ENCODE measurements at places on chromosomes 5 and 9.

DNA sequence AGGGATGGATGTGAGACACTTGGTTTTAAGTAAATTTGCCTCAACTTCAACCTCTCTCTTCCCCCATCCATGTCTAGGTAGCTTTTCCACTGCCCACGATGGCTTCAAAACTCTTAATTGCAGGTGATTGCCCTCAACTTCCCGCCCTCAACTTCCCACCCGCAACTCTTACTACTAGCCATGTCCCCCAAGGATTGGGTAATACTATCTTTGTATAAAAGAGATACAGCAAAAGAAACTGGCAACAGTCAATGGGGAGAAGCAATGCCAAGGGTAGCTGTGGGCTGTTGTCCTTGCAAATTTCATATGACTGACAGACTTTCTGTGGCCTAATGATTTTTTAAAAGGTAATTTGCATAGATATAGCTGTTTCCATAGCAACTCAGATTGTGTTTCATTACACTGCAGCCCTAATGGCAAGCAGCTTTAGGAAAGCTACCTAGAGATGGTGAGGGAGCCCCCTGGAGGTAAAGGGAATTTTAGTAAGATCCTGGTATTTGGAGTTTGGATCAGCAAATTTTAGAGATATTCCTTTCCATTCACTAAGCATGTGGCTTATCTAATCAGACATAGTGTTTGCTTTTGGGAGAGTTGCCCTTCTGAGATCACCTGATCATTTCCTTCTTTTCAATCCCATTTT lies 421.5 kb upstream of the DAP start:
- DNase-seq: no peak

GRCh38 chr5:128876569-128877382 lies 88.5 kb upstream of the SLC27A6 start:
- no peak for DNase-seq

DNA sequence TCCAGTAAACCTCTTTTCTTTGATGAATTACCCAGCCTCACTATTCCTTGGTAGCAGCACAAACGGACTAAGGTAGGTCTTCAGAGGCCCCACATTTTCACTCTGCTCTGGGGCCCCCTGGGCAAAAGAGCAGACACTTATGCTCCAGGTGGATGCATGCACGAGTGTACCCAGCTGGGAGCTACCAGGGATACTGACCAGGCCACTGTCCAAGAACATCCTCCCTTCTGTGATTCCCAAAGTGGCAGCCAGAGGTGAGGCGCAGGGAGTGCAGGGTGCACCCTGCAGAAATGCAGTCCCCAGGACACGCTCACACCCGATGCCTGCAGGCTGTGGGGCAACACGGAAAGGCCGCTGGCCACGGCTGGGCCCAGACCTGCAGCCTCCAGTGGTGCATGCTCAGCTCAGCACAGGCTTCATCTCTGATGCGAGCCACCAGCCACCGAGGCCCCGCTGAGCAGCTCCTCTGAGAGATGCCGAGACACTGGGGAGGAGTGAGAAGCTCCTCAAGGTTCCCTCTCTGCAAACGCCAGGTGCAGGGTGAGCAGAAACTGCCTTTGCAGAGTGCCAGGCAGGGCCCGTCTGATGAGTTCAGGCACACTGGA lies 48.1 kb upstream of the OLFM1 start:
- no peak for DNase-seq

DNA sequence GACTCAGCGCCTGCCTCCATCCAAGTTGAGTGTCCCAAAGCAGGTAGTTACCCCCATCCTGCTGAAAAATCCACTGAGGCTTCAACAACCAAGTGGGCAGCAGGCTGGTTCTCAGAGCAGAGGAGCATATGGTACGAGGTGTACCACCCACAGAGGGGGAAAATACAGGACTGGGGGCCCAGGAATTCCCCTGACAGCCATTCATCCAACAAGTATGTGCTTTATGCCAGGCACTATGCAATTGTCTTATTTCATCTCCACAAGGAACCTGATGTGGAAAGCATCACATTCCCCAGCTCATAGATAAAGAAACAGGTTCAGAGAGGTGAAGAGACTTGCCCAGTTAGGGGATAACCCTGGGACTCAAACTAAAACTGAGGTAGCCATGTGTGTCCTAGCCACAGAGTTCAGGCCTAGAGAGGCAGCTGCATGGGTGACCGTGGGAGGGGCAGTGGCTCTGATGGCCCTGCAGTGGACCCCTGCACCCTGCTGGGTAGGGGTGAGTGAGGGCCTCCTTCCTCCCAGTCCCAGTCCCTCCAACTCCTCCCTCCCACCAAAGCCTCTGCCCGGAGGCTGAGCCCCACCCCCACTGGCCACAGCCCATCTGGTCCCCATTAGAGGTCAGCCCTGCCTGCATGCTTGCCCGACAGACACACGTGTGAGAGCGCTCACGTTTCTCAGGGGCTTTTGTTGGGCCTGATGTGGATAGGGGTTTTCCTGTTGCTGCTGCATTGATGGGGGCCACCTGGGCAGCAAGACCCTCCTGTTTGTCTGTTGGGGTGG lies 11.5 kb downstream of the PDLIM4 start:
- DNase-seq: no peak

- DNase-seq: no peak
Observed at GRCh38 chr5:77669677-77670076, 31.2 kb upstream of the OTP start.

DNA sequence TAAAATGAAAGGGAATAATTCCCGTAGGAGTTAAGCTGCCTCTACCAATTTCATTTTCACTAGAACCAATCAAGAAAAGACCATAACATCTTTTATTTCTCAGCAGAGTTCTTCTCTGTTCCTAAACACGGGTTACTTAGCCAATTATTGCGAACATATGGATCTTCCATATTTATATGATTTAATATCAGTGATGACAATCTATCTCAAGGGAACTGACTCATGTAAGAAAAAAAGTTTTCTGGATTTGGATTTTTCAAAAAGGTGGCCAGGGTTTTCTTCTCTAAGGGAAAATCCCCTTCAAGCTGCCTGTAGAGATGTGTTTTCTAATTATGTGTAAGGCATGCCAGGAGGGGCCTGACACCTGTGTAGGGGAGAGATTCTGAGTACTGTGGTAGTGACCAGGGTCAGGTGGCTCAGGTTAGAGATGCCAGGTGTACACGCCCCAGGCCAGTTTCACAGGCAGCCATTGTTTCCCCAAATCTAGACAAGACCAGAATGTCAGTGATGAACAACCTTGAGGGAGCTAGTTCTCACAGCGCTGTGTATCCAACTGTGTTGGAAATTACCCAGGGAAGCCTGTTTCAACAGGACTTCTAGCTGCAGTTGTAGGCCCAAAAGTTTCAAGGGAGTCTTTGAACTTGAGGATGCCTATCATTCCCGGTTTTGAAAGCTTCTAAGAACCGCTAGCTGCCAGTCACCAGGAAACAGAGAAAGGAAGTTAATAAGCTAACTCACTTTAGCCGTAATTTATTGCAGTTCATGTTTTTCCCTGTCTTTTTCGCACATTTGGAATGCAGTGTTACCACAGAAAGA lies 572.5 kb upstream of the RGMB start:
- no peak for DNase-seq

DNA sequence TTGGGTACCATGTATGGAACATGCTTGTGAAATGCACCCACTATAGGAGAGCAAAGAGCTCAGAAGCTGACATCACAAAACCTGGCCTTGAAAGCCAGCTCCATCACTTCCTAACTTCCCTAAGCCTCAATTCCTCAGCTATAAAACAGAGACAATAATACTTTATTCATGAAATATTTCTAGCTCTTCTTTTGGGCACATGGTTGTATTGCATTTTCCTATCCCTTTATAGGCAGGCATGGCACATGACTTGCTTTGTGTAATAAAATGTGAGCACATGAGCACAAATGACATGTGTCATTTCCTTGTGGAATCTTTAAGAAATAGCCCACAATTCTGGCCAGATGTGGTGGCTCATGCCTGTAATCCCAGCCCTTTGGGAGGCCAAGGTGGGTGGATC lies 18.5 kb downstream of the ZNF366 start:
- no peak for DNase-seq

DNA sequence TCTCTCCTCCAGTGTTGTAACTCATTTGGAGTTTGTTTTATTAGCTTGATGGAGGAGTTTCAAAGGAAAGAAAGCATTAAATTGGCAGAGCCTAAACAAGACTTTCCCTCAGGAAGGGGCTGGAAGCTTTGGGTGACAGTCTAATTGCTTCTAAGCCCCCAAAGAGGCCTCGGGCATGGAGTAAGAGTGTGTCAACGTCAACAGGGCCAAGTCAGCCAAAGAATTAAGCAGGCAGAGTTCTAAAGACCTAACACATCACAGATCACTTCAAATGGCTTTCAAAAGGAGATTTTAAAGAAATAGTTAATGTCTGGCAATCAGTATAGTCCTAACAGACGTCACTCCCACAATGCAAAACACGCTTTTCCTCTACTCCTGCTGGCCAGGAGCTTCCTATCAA lies 234.5 kb downstream of the EFNA5 start:
- DNase-seq: no peak
